ENCODE measurements at places on chromosomes 5 and 9.

GRCh38 chr9:82108941-82109340 lies 120.4 kb downstream of the SPATA31D1 start:
- H3K27me3 ChIP-seq = no peaks in the 10 kb centered on the region
- no peak overlapping the region for H3K4me3 ChIP-seq
- no peaks in the 10 kb centered on the region for H3K36me3 ChIP-seq
- H3K27ac ChIP-seq = peak overlapping the region; percentile 56

DNA sequence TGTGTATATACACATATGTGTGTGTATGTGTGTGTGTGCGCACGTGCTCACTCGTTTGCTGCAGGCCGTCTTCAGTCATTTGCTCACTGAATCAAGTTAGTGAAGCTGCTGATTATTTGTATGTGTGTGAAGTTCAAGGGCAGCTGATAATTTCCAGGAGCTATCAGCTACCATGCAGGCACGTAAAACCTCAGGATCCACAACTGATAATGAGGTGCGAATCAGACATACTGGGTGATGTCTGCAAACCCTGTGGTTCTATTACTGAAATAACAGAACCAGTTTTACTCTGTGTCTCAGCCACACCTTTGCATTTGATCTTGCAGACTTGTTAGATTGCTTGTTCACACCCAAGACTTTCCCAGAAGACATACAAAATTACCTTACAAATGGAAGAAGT lies 257.6 kb downstream of the TAF11L14 start:
- no peaks in the 10 kb centered on the region for H3K27me3 ChIP-seq

DNA sequence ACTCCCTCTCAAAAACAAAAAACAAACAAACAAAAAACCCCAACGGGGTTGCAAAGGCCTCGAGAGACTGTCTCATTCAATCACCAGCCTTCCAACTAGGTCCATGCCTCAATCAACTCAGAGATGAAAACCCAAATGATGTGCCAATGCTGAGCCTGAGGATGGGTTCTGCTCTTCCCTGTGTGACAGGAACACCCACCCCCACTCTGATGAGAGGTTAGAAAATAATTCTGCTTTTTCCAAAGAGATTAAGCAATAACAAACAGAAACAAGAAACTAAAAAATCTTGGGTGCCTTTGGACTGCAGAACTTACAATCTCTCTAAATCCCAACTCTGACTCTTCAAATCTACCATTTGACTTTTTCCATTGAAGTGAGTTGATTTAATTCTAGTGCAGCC lies 25.5 kb upstream of the FBP1 start:
- no peaks in the 10 kb centered on the region for H3K36me3 ChIP-seq
- H3K27ac ChIP-seq = no peak overlapping the region
- H3K4me1 ChIP-seq = peaks cover 4% of the 10 kb centered on the region
- no peak for DNase-seq
- peaks cover 6% of the 10 kb centered on the region for H3K27me3 ChIP-seq

DNA sequence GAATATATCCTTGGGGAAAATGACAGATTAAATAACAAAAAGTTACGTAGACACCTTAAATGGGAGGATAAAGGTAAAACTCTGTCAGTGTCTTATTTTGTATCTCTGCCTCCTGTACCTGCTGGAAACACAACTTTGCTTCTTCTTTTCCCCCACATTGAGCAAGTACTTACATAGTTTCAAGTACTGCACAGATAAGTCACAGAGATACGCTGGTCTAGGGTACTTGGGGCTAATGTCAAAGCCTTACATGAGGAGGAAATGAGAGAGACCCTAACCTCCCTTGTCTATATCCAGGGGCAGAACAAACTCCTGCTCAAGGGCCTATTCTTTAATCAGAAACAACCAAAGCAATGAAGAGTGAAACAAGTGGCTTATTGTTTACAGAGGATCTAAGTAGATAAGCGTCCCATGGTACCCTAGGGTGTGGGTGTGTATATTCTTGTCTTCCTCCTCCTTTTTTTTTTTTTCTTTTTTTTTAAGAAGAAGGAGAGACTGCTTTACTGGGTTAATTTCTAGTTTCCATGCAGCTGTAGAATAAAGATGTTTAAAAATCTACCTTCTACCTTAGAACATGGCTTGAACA lies 43.1 kb downstream of the ELL2 start:
- no peak overlapping the region for H3K4me3 ChIP-seq
- H3K36me3 ChIP-seq = peaks cover 18% of the 10 kb centered on the region
- H3K27ac ChIP-seq = no peak overlapping the region
- H3K27me3 ChIP-seq = no peaks in the 10 kb centered on the region
- H3K4me1 ChIP-seq = peaks cover 13% of the 10 kb centered on the region
- no peak for DNase-seq

- peaks cover 54% of the 10 kb centered on the region for H3K27me3 ChIP-seq
- H3K4me3 ChIP-seq = no peak overlapping the region
- no peak overlapping the region for H3K27ac ChIP-seq
Measured at GRCh38 chr5:115319007-115319406, 22.6 kb upstream of the CCDC112 start.

- no peak overlapping the region for H3K27ac ChIP-seq
- peaks cover 13% of the 10 kb centered on the region for H3K4me1 ChIP-seq
- H3K36me3 ChIP-seq = peaks cover 17% of the 10 kb centered on the region
- H3K27me3 ChIP-seq = no peaks in the 10 kb centered on the region
- H3K4me3 ChIP-seq = no peak overlapping the region
Measured at GRCh38 chr5:55624841-55625588, 87.1 kb downstream of the SLC38A9 start.

GRCh38 chr9:19787672-19788071 lies 1.2 kb downstream of the SLC24A2 start:
- H3K4me1 ChIP-seq = peaks cover 3% of the 10 kb centered on the region
- H3K4me3 ChIP-seq = no peak overlapping the region
- no peaks in the 10 kb centered on the region for H3K36me3 ChIP-seq
- peaks cover 49% of the 10 kb centered on the region for H3K27me3 ChIP-seq

- H3K27me3 ChIP-seq = no peaks in the 10 kb centered on the region
- H3K4me3 ChIP-seq = no peak overlapping the region
- no peak overlapping the region for H3K27ac ChIP-seq
- peak; percentile 30 for DNase-seq
- H3K36me3 ChIP-seq = no peaks in the 10 kb centered on the region
- H3K4me1 ChIP-seq = peaks cover 49% of the 10 kb centered on the region
Measured at GRCh38 chr9:89806371-89807100, 201.7 kb downstream of the GADD45G start.

DNA sequence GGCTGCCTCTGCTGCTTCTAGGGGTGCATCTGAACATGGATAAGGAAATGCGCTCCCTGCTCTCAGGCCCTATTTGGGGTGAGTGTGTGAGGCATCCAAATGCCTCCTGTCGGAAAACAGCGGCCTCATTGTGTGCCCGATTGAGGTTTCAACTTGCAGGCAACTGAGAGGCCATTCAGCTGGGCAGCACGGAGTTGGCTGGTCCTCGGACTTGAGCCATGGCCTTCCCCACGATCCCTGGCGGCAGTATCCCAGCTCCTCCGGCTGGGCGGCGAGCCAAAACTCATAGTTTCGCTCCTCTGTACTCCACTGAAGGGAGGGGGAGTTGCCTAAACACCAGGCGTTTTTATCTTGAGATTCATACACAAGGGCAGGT lies 597.3 kb upstream of the SGCD start:
- peaks cover 62% of the 10 kb centered on the region for H3K27me3 ChIP-seq
- H3K36me3 ChIP-seq = no peaks in the 10 kb centered on the region
- DNase-seq = no peak
- no peak overlapping the region for H3K27ac ChIP-seq

- peak overlapping the region; percentile 4 for H3K27ac ChIP-seq
- H3K27me3 ChIP-seq = peaks cover 18% of the 10 kb centered on the region
- H3K36me3 ChIP-seq = no peaks in the 10 kb centered on the region
Measured at GRCh38 chr9:613771-614347, 227.6 kb upstream of the DMRT1 start.

DNA sequence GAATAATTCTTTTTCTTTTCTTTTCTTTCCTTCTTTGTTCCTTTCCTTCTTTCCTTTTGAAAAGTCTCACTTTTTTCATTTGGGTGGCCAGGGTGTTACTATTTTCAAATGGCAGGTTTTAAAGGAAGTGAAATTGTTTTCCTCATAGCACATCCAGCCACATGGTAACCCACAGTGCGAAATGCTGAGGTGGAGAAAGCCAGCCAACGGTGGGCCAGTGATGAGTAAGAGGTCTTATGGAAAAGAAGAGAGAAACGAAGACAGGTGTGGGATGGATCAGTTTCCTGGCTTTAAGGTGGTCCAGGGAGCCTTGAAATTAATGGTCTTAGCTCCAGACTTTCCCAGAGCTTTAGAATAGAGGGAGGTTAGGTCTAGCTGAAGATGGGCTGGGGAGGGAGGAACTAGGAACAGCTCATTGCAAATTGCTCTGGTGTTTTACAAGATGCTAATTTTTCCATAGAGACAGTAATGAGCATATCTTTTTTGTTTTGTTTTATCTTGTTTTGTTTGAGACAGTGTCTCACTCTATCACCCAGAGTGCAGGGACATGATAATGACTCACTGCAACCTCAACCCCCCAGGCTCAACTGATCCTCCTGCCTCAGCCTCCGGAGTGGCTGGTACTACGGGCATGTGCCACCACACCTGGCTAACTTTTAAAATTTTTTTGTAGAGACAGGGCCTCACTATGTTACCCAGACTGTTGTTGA lies 17.8 kb downstream of the ITK start:
- H3K36me3 ChIP-seq = no peaks in the 10 kb centered on the region
- DNase-seq = no peak
- no peak overlapping the region for H3K4me3 ChIP-seq
- H3K4me1 ChIP-seq = no peaks in the 10 kb centered on the region
- no peak overlapping the region for H3K27ac ChIP-seq

DNA sequence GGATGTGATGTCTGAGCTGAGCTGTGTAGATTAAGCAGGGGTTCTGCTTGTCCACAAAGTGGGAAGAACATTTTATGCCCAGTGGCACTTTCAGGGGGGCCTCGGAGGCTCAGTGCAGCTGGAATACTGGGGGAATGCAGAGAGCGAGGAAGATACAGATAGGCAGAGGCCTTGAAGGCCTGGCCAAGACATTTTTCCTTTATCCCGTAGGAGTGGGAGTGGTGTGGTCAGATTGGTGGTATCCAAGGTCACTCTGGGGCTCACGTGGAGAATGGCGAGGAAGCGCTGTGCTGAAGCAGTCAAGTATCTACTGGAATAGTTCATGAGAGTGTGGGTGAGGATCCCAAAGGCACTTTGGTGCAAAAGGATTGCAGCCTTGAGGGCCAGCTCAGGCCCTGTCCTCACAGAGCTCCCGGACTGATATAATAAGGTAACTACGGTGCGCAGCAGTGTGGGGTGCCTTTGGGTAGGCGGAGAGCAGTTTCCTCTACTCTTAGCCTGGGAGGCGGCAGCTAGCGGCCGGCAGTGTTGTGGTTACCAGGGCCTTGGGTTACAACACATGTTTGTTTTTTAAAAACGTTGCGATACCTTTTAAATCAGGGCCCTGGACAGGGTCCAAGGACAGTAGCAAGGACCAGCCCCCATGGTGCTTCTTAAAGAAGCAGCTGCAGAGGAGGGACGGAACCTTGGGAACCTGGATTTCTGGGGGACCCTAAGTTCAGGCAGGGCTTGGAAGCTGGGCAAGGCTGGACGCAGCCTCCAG lies 10.8 kb upstream of the CCDC69 start:
- H3K27ac ChIP-seq = no peak overlapping the region
- H3K4me1 ChIP-seq = peaks cover 6% of the 10 kb centered on the region
- no peak for DNase-seq
- no peaks in the 10 kb centered on the region for H3K36me3 ChIP-seq
- H3K4me3 ChIP-seq = no peak overlapping the region
- H3K27me3 ChIP-seq = peaks cover 43% of the 10 kb centered on the region

- H3K27me3 ChIP-seq = peaks cover 6% of the 10 kb centered on the region
- H3K4me1 ChIP-seq = peaks cover 33% of the 10 kb centered on the region
- H3K27ac ChIP-seq = no peak overlapping the region
- DNase-seq = no peak
- no peak overlapping the region for H3K4me3 ChIP-seq
- no peaks in the 10 kb centered on the region for H3K36me3 ChIP-seq
Measured at GRCh38 chr9:69379270-69379982, 54.4 kb downstream of the ENTREP1 start.

GRCh38 chr5:11497651-11498050 lies 406.6 kb downstream of the CTNND2 start:
- no peaks in the 10 kb centered on the region for H3K36me3 ChIP-seq
- H3K27me3 ChIP-seq = no peaks in the 10 kb centered on the region
- H3K27ac ChIP-seq = no peak overlapping the region
- DNase-seq = no peak
- no peaks in the 10 kb centered on the region for H3K4me1 ChIP-seq

- H3K27ac ChIP-seq = no peak overlapping the region
- H3K4me1 ChIP-seq = peaks cover 4% of the 10 kb centered on the region
- H3K36me3 ChIP-seq = no peaks in the 10 kb centered on the region
- DNase-seq = no peak
- no peak overlapping the region for H3K4me3 ChIP-seq
Measured at GRCh38 chr5:58410441-58410840, 49.4 kb downstream of the PLK2 start.

DNA sequence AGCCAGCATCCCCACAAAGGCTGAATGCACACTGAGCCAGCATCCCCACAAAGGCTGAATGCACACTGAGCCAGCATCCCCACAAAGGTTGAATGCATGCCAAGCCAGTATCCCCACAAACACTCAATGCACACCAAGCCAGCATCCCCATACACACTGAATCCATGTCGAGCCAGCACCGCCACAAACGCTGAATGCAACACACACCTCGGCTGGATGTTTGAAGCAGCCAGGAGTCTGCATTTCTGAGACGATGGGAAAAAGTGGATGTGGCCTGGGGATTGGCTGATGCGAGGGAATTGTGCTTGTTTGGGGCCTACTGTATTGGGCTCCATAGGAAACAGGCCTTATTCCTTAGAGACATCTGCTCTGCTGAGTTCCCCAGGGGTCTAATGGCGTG lies 30.9 kb upstream of the CEP72 start:
- no peaks in the 10 kb centered on the region for H3K36me3 ChIP-seq
- H3K4me1 ChIP-seq = no peaks in the 10 kb centered on the region
- DNase-seq = peak; percentile 59
- peaks cover 36% of the 10 kb centered on the region for H3K27me3 ChIP-seq
- H3K4me3 ChIP-seq = no peak overlapping the region

DNA sequence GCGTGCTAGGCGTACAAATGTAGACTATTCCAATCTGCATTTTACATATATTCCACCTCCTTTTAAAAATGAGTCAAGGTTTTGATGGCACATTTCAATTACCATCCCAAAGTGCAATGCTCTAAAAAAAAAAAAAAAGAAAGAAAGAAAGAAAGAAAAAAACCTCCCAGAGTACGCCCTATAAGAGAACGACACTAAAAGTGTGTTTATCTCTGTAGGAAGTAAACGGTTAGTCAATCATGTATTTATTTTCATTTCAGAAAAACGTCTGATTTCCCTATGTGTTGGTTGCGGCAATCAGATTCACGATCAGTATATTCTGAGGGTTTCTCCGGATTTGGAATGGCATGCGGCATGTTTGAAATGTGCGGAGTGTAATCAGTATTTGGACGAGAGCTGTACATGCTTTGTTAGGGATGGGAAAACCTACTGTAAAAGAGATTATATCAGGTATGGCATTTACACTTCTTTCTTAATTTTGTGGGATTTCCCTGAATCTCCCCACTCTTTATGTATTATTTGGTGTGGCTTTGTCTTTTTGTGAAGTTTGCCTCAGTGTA lies 1.1 kb downstream of the ISL1 start:
- H3K27me3 ChIP-seq = peaks cover 97% of the 10 kb centered on the region
- no peak overlapping the region for H3K4me3 ChIP-seq
- H3K36me3 ChIP-seq = no peaks in the 10 kb centered on the region
- H3K27ac ChIP-seq = no peak overlapping the region
- H3K4me1 ChIP-seq = peaks cover 27% of the 10 kb centered on the region
- DNase-seq = no peak

All from osteocyte (in vitro differentiated cells).